NCI-H1930 (cell line): ENCODE measurements at places on chromosomes 7 and 10.

GRCh38 chr10:17255512-17255911 is 27.5 kb downstream of the VIM start:
- no peak for DNase-seq

GRCh38 chr10:110395350-110396283 is 90.9 kb upstream of the SMNDC1 start:
- no peak for DNase-seq

- DNase-seq: no peak
Measured at GRCh38 chr7:47444376-47445098, 137.4 kb downstream of the TNS3 start.

DNA sequence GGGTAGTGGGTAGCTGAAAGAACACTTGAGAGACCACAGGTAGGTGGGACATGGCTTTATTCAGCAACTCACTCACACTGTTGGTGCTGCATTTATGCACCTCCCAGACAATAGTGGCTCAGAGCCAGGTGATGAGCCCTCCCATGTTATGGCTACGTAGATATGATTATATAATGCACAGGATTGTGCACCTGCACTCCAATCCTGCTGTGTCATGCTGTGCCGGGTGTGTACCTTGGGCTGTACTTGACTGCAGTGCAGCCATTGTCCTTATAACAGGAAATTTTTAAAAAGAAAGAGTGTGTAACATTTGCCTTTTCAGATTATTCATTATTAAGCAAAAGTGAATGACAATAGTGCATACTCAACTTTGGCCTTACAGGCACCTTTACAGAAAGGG is 366.1 kb upstream of the BMPER start:
- no peak for DNase-seq

- DNase-seq: no peak
Measured at GRCh38 chr10:9294865-9295264, 1240.4 kb downstream of the GATA3 start.

DNA sequence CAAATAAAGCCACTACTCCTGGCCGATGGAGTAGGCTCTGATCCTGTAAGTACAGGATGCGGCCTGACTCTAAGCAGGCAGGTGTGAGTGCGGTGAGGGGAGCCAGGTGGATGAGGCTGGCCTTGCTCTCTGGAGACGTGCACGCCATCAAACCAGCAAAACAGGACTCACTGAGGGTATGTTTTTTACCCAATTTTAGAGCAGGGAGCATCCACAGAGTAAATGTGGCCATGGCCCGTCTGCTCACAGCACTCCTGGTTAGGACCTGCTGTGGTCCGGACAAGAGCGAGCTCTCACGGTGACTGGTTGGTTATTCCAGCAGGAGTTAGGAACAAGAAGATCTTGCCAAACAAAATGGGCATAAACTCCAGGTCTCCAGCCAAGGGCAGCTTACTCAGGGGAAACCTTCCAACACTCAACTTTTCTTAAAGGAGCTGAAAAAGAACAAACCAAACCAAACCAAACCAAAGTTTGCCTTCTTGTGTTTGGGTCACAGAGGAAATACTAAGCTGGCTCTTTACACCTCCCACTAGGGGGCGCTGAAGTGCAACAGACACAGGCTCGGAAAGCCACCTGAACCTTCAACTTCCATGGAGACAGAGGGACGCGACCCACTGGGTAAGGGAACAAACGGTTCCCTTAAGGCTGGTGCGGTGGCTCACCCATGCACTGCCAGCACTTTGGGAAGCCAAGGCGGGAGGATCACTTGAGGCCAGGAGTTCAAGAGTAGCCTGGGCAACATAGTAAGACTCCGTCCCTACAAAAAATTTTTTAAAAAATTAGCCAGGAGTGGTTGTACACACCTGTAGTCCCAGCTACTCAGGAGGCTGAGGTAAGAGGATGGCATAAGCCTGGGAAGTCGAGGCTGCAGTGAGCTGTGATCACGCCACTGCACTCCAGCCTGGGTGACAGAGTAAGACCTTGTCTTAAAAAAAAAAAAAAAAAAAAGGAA is 122.4 kb downstream of the CLEC2L start:
- DNase-seq: peak; percentile 87

DNA sequence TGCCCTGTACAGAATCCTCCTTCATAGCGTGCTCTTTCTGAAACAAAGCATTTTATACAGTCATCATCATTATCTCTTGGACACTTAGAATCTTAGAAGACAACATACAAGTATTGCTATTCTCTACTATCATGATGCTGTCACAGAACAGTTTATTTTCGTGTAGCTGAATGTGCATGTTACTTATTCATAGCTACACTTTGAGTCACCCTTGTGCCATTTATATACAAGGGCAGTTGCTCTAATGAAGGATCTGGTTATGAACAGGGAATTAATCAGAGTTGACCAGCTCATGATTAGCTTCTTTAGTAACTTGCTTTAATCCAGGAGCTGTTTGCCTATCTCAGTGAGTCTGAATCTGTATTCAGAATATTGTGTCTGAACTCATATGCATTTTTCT is 11.2 kb downstream of the CASP2 start:
- no peak for DNase-seq

- no peak for DNase-seq
Measured at GRCh38 chr10:627032-627992, 62.2 kb downstream of the DIP2C start.

DNA sequence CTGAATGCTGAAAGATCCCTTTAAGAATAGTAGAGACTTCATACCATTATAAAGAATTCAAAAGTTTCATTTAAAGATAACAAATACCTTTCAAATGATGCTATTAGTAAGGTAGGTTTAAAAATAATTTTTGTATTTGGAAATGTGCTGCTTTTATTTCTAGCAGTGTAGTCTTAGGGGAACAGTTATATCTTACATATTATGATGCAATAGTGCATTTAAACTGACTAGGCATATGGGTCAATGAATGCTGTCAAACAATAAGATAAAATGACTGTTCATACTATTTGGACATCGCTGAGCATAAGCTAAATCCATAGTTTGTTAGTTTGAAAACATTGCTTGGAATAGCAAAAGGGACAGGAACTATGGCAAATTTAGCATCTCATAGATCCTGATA is 354.8 kb upstream of the SEMA3A start:
- no peak for DNase-seq

DNA sequence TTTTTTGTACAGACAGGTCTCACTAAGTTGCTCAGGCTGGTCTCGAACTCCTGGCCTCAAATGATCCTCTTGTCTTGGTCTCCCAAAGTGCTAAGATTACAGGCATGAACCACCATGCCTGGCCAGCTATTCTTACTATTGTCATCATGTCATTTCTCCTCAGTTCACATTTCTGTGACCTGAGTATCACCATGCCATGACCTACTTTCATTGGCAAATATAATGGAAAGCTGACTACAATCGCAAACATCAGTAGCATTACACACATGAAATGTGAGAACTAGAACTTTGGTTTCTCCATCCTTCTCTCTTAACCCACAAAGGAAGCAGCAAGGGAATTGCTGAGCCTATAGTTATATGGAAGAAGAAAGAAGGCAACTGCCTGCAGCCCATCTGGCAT is 26.0 kb upstream of the WIPF3 start:
- DNase-seq: no peak

DNA sequence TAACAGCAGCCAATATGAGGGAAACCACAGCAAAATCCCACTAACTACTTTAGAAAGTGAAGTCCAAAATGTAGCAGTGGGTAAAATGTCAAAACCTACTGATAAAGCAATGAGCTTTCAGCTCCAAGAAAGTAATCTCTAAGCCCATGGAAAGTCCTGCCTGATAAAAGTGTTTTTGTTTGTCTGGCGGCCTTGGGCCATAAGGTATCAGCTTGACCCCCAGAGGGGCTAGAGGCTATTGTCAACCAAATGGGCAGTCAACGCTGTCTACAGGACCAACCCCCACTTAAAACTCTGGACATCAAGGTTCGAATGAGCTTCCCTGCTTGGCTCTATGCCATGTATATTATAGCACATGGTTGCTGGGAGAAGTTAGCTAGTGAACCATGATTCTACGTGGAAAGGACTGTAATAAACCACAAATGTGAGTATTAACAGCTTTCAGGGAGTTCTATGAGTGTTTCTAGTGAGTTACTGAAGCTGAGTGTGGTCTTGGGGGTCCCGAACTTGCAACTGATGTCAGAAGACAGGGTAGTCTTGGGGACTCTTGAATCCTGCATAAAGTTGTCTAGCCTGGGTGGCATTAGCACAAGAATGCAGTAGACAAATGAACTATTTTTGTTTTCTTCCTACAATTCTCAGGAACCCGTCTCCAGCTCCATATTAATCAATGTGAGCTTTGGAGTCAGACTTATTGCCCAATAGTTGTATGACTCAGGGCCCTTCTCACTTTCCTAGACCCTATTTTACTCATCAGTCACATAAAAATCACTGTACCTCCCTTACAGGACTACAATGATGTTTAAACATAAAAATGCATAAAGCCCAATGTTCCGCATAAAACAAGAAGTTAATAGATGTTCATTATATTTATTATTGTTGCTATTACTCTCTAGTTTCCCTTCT is 164.9 kb downstream of the DGKI start:
- DNase-seq: no peak

GRCh38 chr7:85275204-85275603 is 88.3 kb upstream of the SEMA3D start:
- no peak for DNase-seq

DNA sequence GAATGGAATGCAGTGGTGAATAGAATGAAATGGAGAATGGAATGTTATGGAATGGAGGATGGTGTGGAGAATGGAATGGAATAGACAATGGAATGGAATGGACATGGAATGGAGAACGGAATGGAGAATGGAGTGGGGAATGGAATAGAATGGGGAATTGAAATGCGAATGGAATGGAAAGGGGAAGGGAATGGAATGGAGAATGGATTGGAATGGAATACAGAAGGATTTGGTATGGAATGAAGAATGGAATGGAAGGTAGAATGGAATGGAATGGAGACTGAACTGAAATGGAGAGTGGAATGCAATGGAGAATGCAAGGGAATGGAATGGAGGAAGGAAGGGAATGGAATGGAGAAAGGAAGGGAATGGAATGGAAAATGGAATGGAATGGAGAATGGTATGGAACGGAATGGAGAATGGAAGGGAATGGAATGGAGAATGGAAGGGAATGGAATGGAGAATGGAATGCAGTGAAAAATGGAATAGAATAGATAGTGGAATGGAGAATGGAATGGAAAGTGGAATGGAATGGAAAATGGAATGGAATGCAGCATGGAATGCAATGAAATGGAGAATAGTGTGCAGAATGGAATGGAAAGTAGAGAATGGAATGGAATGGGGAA is 94.8 kb downstream of the NSUN6 start:
- DNase-seq: no peak

- no peak for DNase-seq
Measured at GRCh38 chr7:117793521-117793920, 79.7 kb downstream of the CTTNBP2 start.

- no peak for DNase-seq
Measured at GRCh38 chr10:112389271-112389822, 15.4 kb downstream of the ACSL5 start.

- no peak for DNase-seq
Measured at GRCh38 chr10:3806603-3807002, 21.6 kb upstream of the KLF6 start.

DNA sequence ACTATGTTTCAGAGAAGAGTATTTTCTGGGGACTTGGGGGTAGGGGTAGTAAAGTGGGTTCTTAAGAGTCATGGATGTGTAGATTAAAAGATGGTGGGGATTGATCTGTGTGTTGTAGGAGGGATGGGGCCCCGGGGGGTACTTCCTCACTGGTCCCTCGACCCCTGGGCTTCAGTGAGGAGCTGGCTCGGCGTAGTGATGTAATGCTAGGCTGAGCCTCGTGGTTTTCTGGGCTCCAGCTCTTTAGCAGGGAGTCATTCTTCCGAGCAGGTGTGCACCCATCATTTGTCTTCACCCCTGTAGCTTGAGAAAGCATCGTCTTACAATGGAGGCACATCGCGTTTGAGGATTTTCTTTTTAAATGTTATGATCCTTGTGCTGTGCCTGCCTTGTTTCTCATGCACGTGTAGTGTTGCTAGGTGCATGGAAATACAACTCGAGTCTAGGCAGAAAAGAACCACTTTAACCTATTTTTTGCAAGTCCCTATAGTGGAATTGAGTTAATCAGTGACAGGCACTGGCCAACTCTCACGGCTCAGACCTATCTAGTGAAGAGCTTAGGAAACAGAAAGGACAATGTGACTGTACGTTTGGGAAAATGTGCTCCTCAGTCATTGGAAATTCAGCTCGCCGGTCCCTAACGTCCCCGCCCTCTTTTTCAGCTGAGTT is 106.1 kb upstream of the BTBD16 start:
- DNase-seq: no peak

DNA sequence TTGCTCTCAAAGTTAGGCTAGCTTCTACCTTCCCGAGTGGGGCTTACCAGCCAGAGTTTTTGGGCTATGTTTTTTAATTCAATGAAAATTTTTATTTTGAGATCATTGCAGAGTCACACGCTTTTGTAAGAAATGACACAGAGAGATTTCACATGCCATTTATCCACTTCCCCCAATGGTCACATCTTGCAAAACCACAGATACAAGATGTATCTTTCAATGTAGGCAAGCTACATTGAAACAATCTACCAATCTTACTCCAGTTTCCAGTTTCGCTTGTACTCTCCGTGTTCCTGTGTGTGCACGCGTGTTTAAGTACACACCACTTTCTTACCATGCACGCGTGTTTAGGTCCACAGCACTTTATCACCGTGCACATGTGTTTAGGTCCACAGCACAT is 89.4 kb upstream of the LEP start:
- DNase-seq: no peak

GRCh38 chr10:77669892-77670291 is 32.3 kb upstream of the KCNMA1 start:
- DNase-seq: no peak

- DNase-seq: no peak
Measured at GRCh38 chr10:49784681-49785080, 22.6 kb upstream of the OGDHL start.

DNA sequence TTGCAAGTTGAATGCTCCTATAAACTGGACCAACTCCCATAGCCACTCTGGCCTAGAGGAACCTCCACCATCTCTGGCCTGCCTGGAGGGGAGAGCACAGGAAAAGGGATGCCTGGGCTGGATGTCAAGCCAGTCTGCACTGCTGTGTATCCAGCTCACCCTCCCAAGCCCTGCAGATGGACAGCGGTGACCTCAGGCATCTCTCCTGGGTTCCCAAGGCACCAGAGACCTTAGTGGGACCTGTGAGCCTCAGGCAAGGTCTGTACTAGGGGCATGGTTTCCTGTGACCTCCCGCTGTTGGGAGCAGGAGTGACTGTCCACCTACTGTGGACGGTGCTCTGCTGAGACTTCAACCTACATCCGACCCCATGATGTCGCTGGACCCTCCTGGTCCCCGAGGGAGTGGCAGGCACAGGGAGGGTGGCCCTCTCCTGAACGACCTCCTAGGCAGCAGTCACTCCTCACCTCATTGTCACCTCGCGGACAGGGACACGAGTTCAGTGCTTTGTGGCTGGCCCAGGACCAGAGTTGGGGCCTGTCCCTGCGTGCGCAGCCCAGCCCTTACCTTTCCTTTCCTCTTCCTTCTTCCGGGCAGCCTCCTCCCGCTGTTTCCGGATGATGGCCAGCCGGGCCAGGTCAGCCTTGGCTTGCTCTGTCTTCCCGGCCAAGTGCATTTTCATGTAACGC is 11.0 kb downstream of the PDAP1 start:
- no peak for DNase-seq

- DNase-seq: no peak
Measured at GRCh38 chr10:120606051-120606764, 149.2 kb downstream of the PLPP4 start.

GRCh38 chr10:96919785-96920430 is 87.8 kb downstream of the LCOR start:
- no peak for DNase-seq

- DNase-seq: no peak
Measured at GRCh38 chr7:8176370-8177081, 85.4 kb downstream of the ICA1 start.
